ENCODE measurements at places on chromosomes 5 and 9.

- DNase-seq = no peak
These were observed 154.8 kb downstream of the PALM2AKAP2 start for GRCh38 chr9:109934857-109935215.

DNA sequence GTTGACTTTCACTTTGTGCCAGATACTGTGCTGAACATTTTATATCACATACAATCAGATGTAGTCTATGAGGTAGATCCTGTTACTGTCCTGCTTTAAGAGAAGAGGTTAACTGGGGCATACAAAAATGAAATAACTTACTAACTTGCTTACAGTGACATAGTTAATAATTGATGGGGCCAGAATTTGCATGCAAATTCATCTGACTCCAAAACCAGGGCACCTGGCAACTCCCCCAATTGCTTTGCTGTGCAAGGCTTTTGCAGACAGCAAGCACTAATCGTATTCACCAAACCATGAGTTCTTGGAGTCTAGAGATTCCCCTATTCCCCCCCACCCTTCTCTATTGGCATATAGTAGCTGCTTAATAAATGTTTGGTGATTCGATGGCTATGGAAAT is 155.9 kb downstream of the TTLL11 start:
- DNase-seq = no peak

- DNase-seq = no peak
These were observed 29.5 kb upstream of the TRIM14 start for GRCh38 chr9:98148486-98148885.

GRCh38 chr5:56327809-56328208 is 94.7 kb upstream of the ANKRD55 start:
- peak; percentile 30 for DNase-seq

DNA sequence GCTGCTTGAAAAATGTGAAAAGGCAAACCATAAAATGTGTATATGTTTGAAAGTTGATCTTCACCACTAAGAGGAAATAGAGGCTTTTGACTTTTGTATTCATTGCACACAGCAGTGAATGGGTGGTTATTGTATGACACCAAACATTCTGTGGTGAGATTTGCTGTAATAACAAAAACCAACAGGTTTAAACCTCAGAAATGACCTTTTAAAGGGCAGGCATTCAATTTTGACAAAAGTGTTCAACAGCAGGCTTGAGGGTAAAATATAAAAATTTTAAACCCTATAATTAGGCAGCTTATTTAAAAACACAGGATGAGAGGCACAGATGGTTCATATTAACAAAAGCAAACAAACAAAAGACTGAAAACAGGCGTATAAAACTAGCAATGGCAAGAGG is 128.1 kb upstream of the NUDT12 start:
- no peak for DNase-seq

DNA sequence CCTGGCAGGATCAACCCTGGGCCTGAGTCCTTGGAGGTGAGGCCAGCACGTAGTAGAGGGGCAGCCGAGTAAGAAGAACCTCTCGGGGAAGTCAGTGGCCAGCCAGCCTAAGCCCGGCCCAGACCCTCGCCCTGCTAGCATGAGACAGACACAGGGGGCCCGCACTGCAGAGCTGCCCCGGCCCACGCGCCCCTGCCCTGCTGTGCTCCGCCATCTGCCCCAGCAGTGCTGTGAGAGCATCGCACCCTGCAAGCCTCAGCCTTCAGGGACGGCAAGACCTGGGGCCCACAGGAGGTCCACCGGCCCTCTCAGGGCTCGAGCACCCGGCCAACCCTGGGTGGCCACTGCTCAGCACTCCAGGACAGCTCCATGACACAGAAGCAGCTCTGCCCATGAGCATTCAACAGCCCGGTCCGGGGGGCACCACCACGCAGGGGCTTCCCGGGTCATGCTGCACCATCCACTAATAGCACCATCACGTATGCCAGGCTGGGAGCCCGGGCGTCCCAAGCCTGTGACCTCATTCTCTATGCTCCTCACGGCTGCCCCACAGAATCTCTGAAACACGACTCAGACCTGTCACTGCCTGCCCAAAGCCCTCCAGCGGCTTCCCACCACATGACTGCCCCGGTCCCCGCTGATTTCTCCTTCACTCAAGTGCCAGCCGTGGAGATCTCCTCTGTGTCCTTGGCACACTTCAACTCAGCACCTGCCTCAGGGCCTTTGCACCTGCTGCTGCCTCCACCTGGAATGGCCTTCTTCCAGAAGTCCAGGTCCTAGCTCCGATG is 38.1 kb downstream of the ADAMTS2 start:
- no peak for DNase-seq

GRCh38 chr9:93254806-93255493 is 71.0 kb downstream of the WNK2 start:
- no peak for DNase-seq

DNA sequence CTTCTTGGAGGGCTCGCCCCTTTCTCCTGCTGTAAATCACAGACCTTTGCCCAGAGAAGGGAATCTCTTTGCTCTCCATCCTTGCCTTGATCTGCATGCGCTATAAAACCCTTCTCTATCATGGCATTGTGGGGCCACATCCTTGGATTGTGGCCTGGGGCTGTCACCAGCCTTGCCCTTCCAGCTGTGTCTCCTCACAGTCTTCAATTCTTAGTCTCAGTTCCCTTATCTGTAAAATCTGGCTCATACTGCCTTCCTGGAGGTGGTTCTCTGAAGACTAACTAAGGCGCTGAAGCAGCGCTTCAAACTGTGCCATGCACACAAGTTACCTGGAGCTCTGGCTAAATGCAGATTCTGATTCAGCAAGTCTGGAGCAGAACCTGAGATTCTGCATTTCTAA is 53.4 kb upstream of the RARS1 start:
- DNase-seq = no peak

- DNase-seq = no peak
These were observed 11.4 kb upstream of the MATR3 start for GRCh38 chr5:139282197-139282557.

DNA sequence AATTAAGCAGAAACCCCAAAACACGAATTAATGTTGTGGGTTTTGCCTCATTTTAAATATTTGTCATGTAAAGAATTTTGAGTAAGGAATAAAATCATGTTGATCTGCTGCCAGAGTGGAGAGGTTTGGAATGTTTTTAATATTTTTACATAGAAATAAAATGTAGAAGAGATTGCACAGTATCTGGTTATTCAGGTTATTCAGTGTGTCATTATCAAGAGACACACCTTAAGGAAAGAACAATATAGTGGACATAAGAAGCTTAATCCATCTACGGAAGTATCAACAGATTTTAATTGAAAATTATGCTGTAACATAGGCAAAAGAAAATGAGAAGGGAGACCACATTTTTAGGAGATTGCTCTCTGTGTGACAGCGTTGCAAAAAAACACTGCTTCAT is 410.4 kb downstream of the MED10 start:
- no peak for DNase-seq

DNA sequence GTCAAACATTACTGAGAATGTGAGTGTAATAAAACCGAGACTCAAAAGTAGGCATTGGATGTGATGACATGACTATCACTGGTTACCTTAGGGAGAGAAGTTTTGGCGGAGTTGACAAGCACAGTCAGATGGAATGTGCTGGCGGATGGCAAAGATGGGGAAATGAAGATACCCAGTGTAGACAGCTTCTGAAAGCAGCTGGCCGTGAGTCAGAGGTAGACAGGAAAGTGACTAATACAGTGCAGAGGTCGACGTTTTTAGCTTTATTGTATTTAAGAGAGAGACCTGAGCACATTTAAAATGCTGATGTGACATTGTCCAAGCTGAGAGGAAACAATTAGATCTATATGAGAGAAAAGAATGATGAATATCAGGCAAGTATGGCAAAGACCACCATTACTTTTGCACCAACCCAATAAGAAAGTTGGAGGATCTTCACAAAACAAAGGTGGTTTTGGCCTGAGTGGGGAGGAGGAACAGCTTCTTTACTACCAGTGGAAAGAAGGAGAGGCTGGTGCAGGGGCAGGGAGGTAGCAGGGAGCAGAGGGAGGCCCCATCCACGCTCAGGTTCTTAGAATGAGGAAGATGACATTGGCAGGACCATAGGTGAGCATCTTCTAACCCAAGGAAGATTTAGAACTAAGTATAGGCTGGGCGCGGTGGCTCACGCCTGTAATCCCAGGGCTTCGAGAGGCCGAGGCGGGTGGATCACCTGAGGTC is 36.7 kb upstream of the KCNIP1 start:
- DNase-seq = no peak

- DNase-seq = no peak
These were observed 86.9 kb downstream of the FRMD3 start for GRCh38 chr9:83451308-83451707.

GRCh38 chr5:43073597-43074546 is 33.8 kb upstream of the ANXA2R start:
- DNase-seq = peak; percentile 9

DNA sequence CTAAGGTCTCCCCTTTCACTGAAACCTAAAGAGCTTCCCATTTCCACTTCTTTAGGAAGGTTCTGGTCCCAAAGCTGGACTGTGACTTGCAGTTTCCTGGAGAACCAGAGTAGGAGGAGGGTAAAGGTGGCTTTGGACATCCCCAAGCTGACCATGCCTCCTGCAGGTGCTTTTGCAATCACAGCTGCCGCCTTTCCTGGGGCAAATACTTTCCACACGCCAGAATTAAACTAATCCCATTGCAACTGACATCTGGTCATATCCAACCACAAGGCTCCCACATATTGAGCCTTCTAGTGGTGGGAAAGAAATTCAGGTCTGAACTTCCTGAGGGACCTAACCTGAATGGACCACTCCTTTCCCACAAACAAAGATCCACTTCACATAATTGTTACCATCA is 92.7 kb downstream of the NRG2 start:
- DNase-seq = no peak

GRCh38 chr9:120925535-120926396 is 830 bp downstream of the TRAF1 start:
- no peak for DNase-seq

DNA sequence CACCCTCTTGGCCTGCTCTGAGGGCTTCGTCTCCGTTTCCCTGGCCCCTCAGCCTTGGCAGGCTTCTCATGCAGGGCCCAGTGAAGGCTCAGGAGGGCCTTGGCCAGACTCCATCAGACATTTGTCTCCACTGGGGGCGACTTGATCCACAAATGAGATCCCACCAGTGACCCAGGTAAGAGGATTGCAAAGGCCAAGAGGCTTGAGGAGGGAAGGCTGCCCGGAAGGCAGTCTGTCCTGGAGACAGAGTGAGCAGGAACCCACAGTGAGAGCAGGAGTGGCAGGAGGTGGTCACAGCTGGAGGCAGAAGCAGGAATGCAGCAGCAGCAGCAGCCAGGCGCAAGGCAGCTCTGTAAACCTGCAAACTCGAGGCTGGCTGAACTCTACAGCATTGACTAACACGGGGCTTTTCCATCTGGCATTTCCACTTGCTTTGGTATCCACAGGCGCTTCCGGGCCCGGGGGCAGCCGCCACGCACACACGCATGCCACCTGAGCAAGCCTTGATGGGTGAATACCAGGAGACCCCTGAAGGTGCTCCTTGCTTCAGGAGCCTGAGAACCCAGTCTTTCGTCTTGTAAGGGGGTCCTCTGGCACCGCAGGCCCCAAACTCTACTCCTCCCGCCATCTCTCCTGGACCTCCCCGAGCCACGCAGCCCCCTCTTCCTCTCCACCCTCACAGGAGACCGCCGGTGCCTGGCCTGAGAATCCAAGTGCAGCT is 14.7 kb downstream of the MGAT1 start:
- DNase-seq = no peak

DNA sequence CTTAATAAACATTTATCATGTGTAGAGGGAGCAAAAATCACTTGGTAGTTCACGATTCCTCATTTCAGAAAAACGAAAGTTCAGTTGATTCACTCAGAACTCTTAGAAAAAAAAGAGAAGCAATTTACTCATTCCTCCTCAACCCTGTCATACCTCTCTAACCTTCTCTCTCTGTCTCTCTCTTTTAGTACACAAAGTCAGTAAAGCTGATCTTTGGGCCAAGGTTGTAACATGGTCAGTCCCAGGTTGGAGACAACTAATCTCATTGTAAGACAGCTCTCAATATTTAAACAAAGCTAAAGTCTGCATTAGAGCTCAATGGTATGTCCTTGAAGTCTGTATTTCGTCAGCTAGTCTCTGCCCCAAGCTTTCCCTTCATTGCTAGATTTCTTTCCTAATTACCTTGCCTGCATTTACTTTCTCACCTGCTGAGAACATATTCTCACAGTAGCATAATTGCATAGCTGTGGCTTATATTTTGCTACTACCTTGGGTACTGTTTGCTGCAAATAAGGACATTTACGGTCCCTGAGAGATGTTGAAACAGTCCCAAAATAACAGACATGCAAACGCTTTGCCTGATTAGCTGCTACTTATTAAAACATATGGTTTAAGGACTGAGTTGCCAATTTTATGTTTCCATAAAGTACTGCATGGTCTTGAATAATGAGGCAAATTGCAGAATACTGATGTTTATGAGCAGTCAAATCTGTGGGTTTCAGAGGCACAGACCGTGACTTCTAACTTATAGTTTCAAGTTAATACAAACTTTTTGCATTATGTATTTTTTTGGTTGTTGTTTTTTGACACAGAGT is 138.3 kb downstream of the GPBP1 start:
- no peak for DNase-seq

- DNase-seq = no peak
These were observed 195.5 kb downstream of the SEMA5A start for GRCh38 chr5:9350301-9350797.

DNA sequence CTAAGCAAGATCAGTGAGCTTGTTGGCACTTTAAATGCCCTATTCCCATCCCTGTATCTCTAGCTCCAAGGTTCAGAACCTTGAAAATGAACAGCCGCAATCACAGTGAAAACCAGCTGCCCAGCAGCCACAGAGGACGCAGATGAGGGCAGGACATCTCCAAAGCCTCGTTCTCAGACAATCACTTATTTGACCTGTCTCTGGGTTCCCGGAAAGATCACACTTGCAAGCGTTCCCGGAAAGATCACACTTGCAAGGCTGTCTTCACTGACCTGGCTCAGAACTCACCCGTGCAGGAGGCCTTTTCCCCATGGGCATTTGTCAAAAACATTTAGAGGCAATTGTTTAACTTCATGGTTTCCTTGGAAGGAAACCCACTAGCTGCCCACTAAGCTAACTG is 25.7 kb downstream of the IPPK start:
- no peak for DNase-seq

GRCh38 chr9:125161284-125161918 is 18.1 kb upstream of the SCAI start:
- DNase-seq = no peak

DNA sequence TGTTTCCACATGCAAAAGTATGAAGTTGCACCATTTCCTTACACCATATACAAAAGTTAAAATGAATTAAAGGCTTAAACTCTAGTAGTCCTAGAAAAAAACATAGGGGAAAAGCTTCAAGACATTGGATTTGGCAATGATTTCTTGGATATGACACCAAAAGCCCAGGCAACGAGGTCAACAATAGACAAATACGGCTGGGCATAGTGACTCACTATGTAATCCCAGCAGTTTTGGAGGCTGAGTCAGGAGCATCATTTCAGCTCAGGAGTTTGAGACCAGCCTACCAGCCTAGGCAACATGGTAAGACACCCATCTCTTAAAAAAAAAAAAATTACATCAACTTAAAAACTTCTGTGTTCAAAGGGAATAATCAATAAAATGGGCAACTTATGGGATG is 30.9 kb upstream of the SREK1 start:
- DNase-seq = no peak
